ENCODE measurements at places on chromosomes 11 and 22. TPM values are rescaled to one million over a fixed set of nuclear protein-coding genes. Genes with fewer than 3 reads are reported as not detected.

Gene ANO1
- 8.9 TPM for total RNA-seq

Gene VWA5A
- 3.6 TPM for total RNA-seq

Gene SAAL1
- 7.7 TPM for total RNA-seq

Gene UPK3A
- total RNA-seq: not detected

Gene PNPLA5
- not detected for total RNA-seq

Gene GPR83
- 0.13 TPM for total RNA-seq

Gene PLEKHA7
- total RNA-seq: 22.9 TPM

Gene MAP6
- total RNA-seq: 5.9 TPM

- DNase-seq: peak; percentile 77
Observed at GRCh38 chr11:118930094-118930712, 4.5 kb upstream of the BCL9L start.

DNA sequence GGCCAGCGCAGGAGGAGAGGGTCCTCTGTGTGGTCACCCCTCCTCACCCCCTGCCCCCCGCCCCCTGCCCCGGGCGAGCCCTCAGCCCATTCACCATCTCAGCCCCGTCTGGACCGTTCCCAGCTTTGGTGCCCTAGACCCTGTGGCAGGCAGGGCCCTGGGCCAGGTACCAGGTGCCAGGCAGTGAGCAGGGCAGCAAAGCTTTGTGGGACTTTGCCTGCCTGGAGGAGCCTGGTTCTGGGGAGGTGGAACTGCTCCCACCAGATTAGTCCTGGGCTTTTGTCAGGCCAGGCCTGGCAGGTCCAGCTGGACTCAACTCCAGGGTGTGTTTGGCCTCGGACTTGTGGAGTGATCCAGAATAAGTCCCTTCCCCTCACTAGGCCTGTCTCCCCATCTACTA is 13.7 kb upstream of the MYRF start:
- DNase-seq: no peak

- peak; percentile 65 for DNase-seq
Observed at GRCh38 chr11:66883016-66883965, 26.4 kb downstream of the LRFN4 start.

GRCh38 chr11:128796270-128796669 is 70.8 kb downstream of the KCNJ1 start:
- DNase-seq: no peak

DNA sequence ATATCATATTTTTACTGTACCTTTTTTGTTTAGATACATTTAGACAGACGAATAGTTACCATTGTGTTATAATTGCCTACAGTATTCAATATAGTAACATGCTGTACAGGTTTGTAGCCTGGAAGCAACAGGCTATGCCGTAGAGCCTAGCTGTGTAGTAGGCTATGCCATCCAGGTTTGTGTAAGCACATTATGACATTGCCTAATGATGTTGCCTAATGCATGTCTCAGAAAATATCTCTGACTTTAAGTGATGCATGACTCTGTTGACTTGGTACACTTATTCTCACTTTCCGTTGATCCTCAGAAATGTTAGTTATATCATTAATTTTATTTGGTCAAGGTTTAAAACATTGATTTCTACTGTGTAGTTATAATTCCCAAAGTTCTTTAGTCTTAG is 39.9 kb downstream of the OR2AT4 start:
- DNase-seq: no peak

DNA sequence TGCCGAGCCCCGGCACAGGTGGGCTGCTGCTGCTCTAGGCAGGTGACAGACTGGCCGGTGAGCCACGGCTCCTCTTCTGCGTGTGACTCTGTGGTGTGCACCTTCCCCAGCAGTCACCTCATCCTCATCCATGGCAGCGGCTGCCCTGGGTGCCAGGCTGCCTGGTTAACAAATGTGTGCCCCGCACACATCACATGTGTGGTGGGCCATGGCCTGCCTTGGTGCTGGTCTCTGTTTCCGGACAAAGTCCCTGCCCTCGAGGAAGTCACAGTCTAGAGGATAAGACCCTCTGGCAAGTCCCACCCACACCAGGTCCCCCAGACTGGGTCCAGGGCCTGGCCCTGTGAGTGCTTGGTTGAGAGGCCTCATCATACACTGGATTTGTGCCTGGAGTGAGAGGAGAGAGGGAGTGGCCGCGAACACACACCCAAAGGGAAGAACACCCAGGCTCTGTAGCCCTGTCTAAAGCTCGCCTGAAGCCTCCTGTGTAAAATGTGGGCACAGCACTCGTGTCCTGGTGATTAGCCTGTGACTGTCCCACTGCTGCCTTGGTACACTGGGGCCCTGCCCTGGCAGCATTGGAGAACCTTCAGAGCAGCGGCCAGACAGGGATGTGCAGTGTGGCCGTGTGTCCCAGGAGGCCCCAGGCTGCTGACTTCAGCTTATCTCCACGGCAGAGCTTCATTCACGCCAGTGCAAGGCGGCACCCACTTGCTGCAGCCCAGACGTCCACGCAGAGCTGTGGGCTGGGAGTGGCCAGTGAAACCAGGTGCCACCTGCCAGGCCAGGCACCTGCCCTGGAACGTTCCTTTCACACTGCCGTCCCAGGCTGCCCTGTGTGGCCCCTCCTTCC is 269.9 kb downstream of the TBC1D22A start:
- DNase-seq: no peak

GRCh38 chr22:19061471-19062138 is 60.6 kb downstream of the DGCR2 start:
- DNase-seq: no peak

DNA sequence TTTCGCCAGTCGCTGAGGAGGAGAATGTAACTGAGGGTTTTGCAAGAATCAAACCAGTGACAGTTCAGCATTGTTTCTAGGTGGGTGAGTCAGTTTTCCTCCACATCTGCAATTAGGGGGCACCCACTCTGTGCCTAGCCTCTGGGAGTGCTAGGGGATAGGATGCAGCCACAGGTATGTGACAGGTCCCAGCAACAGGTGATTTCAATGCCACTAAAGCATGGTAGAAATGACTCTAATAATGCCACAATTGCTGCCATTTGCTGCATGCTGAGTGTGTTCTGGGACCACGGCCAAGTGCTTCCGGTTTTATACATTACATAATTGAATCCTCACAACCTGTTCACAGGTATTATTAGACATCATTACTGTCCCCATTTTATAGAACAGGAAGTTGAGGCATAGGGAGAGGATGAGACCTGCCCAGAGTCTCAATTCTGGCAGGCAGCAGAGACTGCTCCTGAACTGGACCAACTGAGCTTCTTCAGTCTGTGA is 556 bp downstream of the CRYBB2 start:
- DNase-seq: no peak

- DNase-seq: no peak
Observed at GRCh38 chr22:49487950-49488349, 339.7 kb downstream of the BRD1 start.

DNA sequence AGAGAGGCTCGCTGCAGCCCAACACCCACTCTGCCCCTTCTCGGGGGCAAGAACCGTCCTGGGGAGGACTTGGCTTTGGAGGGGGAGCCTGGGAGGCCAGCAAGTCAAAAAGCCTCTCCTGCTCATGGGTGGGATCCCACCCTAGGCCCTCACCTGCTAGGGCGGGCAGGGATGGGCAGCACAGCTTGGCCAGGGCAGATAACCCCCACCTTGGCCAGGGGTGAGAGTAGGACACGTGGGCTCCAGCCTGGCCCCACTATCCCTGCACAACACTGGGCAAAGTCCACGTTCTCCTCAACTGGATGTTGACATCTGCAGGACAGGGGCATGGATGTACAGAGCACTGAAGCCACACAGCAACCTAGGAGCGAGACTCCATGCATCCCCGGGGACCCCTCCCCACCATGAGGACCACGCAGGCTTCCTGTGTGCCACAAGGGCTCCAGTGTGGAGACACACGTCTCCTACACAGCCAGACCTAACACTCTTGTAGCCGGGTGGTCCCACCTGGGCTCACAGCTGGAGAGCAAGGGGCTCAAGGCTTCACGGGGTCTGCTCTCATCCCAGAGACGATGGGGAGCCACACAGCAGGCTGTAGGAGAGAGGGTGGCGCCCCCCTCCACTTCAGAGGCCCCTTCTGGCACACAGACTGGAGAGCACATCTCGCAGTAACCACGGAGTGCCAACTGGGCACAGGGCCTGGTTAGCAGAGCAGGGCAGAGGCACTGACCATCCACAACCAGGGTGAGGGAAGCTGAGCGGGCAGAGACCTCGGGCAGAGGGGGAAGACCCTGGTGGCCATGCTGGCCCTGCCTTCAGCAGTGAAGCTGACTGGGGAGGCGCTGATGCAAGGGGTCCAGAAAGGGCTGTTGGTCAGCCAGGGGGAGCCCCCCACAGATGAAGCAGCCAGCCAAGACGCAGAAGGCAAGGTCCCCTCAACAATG is 171.1 kb downstream of the CRYBB2 start:
- no peak for DNase-seq

DNA sequence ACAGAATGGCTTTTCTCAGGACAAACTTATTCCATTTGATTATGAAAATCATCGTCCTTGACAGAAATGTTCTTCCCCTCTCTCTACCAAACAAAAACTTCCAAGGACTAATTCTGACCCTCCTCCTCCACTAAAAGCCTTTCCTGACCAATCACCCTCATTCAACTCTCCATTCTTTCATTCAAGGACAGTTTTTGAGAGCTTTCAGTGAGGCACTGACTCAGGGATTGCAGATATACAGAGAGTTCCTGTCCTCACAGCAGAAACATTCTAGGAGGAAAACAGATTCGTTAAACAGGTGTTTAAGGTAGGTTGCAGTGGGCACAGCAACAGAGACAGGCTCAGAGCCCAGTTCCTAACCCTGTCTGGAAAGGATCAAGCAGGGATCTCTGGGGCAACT is 41.5 kb downstream of the OR4D9 start:
- DNase-seq: no peak

DNA sequence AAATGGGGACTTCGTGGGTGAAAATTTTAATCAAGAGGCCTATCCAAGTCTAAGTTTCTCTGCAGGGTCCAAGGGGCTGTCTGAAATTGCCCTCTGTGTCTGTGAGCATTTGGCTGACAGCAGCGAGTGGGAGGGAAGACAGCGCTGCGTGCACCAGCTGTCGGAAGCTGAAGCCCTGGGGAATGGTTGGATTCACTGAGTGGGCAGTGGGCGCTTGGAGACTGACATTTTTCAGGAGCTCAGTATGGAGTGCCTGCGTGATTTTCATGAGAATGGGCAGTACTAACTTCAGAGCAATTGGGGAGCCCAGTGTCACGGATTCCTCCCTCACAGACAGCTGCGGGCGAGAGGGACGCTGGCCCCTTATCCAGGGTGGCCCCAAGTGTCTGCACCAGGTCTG is 388.8 kb upstream of the B3GAT1 start:
- DNase-seq: no peak

GRCh38 chr22:40397396-40397795 is 27.0 kb downstream of the SGSM3 start:
- DNase-seq: no peak

GRCh38 chr22:46547179-46547882 is 9.9 kb upstream of the CELSR1 start:
- peak; percentile 45 for DNase-seq

DNA sequence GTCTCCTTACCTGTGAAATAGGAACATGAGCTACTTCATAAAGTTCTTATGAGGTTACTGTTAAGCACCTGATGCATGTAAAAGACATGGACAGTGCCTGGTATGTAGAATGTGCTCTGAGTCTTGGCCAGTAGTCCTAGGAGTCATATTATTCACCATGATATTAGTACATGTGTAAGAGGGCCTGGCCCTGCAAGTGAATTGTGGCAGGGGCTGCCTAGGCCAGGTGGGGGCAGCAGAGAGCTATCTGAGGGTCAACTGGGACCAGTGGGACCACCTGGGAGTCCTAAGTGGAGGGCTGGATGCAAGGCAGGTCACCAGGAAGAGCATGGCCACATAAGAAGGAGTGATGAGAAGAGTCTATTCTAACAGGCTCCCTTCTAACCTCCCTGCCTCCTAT is 529.5 kb downstream of the SOX6 start:
- peak; percentile 51 for DNase-seq

DNA sequence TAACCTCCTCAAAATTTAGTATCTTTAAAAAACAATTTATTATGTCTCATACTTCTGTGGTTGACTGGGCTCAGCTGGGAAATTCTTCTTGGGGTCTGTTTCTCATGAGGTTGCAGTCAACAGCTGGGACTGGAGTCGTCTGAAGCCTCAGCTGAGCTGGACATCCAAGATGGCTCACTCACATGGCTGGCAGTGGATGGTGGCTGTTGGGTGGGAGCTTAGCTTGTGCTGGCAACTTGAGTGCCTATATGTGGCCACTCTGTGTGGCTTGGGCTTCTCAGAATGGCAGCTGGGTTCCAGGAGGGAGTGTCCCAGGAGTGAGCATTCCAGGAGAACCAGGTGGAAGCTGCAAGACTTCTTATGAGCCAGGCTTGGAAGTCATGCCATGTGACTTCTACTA is 13.2 kb downstream of the THY1 start:
- DNase-seq: no peak

DNA sequence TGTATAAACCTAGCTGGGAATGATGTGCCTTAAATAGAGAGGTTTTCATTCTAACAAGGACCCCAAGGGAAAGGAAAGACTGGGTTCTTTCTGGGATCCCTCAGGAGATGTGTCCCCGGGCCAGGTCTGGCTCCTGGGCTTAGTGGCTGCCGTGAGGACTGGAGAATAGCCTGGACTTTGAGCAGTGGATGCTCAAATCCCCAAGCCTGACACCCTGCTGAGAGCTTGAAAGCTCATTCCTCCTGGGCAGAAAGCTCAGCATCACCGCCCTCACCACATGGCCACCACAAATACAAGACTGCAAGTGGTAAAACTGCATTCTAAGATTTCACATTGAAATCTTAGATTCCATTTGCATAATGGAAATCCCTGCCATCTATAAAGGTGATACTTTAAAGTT is 79.4 kb upstream of the NARS2 start:
- DNase-seq: no peak

- DNase-seq: peak; percentile 95
Observed at GRCh38 chr22:25447686-25448434, 116.6 kb upstream of the GRK3 start.

- DNase-seq: no peak
Observed at GRCh38 chr11:6474806-6475500, 1.2 kb upstream of the TRIM3 start.

DNA sequence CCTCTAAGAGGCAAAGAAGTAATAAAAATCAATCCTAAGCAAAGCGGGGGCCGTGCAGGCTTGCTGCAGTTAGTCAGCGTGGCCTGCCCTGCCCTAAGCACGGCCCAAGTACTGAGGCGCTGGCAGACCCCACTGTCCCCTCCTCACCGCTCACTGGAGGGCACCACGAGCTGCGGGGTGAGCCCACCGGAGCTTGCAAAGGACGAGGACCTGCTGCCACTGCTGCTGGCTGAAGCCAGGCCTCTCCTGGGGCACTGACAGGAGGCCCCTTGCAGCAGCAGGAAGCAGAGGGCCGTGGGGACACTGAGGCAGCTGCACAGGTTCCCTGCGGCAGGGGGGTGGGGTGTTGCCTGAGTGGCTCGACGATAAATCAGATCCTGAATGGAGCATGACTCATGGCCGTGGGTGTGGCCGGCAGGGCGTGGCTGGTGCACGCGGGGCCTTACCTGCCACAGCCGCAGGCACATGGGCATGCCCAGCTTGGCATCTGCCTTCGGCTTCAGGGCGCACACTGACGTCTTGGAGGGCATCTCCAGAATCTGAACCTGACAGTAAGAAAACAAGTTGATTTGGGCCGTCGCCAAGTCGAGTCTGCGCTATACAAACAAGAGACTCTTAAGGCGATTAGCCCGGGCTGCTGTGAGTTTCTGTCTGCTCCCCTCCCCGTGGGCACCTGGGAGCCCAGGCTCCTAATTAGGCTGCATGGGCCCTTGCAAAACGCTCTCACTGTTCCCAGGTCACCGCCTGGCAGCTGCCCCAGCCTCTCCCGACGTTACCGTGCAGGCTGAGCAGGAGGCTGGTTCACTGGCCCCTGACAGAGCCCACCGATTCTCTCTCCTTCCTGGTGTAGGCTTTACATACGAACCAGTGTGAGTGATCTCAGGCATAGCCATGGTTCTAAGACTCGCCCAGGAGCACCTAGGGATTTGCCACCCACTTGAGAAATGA is 45.9 kb downstream of the TBX1 start:
- DNase-seq: no peak

All from heart right ventricle (tissue), 16 donors.